Testis (tissue), 5 donors: ENCODE measurements at places on chromosomes 6 and 20.

- DNase-seq = no peak
These were observed 197.5 kb upstream of the CST7 start for GRCh38 chr20:24751551-24751950.

DNA sequence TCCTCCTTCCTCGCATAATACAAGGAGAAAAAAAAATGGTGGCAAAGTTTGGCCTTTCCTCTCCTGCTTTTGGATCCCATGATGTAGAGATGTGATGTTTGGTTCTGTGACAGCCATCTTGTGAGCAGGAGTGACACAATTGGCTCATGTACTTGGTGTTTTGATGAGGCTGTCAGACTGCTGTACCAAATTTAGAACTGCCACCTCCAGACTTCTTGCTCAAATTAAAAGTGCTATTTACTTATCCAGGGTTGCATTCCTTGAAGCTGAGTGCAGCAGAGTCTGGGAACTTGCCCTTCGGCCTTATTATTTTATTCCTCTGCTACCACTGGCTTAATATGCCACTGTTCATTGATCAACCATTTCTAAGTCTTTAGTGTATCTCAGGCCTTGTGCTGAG lies 21.9 kb downstream of the BCAS1 start:
- no peak for DNase-seq

DNA sequence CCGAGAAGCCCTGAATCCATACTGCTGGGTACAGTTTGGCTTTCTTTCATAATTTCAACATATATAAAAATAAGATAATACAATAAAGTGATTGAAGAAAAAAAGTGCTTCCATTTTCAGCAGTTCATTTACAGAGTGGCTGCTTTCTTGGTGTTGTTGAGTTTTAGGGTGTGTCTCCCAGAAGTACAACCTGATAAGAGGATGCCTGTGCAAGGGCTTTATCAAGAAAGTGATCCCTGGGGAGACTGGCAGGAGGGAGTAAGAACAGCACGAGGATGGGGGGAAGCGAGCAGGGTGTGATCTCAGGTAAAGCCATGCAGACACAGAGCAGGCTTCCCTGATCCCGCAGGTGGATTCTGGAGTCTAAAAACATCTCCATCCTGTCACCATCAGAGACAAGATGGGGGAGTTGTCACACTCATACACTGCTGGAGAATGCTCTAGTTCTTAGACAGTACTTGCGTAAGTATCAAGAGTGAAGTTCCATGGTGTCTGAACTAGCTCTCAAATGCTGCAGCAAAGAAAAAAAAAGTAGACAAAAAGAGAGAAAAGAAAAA lies 395.9 kb downstream of the CDH26 start:
- DNase-seq = no peak

GRCh38 chr20:44803383-44803941 lies 6.9 kb downstream of the RIMS4 start:
- no peak for DNase-seq

- no peak for DNase-seq
These were observed 666.6 kb upstream of the SLC35B3 start for GRCh38 chr6:9101920-9102319.

GRCh38 chr6:5990786-5991185 lies 15.9 kb downstream of the NRN1 start:
- DNase-seq = no peak

- DNase-seq = no peak
These were observed 19.4 kb downstream of the SERPINB9 start for GRCh38 chr6:2883673-2884072.

DNA sequence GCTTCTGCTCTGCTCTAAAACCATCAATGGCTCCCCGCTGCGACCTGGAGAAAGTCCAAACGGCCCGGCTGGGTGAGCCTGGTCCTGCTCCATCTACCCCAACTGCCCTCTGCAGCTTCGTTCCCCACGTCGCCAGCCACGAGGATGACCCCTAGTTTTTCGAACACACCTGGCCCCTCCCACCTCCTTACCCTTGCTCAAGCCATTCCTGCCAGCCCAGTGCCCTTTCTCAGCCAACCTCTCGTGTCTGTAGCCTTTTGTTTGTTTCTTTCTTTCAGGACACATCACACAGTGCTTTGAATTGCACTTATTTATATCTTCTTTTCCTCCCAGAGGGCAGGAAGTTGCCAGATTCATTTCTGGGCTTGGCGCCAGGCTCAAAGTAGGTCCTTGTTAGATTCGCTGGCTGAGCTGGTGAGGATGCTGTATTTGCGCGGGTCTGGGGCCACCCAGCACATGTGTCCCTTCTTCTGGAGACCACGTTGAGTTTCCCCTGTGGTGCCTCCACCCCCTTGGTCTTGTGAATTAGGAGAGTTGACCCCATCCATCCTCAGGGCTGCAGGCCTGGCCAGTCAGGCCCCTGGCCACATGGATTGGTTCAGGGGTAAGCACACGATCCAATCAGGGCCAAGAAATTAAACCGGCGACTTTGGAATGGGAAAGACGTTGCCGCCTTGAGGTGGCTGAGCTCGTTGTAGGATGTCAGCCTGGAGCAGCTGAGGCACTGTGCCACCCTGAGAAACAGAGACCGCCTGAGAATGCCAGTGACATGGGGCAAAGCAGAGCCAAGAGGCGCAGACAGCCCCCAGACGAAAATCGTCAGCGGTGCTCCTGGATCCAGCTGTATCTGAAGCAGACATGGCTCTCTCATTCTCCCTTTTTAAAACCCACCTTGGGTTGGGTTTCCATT lies 156.0 kb downstream of the CEBPB start:
- DNase-seq = peak; percentile 88

GRCh38 chr6:21189759-21190158 lies 403.8 kb upstream of the SOX4 start:
- no peak for DNase-seq
